ENCODE measurements at places on chromosomes 1 and 21. TPM values are rescaled to one million over a fixed set of nuclear protein-coding genes. Genes with fewer than 3 reads are reported as not detected.

FAM78B gene
- 2.7 TPM for total RNA-seq

UBE2U gene
- total RNA-seq, result not detected

C1QB gene
- total RNA-seq, result 81.4 TPM

ZBTB18 gene
- 22.7 TPM for total RNA-seq

AQP10 gene
- 0.93 TPM for total RNA-seq

KIF2C gene
- total RNA-seq, result 1.5 TPM

B3GALT2 gene
- 54.5 TPM for total RNA-seq

Data from heart left ventricle (tissue), 16 donors.